ENCODE measurements at places on chromosomes 2 and 18.

DNA sequence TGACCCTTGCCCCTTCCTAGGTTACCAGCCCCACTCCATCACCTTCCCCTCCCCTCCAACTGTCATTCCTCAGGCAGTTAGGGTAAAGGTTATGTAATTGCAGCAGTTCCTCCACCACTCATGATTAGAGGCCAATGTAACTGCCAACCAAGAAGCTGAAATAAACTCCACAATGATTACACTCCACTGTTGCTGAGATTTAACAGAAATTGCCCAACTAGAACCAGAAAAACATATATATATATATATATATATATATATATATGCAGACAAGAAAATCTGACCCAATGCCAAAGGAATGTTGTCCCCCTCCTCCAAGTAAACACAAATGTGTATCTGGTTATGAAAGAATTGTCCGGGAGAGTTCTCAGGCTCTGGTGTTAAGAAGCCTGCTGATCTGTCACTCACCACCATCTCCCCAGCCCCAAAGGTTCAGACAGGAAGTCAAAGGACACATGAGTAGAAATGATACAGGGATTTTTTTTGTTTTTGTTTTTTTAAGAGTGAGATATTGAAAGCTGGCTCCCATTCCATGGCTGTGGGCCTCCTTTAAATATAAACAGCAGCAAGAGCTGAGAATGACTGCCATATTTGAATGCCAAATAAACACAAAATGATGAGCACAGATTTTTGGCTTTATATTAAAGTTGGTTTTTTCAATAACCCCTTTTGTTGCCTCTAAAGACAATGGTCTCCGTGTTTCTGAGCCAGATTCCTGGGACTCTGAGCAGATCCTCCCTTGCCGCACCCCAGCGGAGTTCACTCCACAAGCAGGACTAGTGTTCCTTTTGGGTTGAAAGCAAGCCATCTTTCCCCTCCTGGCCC lies 127.2 kb upstream of the MAPRE2 start:
- no peak for DNase-seq

DNA sequence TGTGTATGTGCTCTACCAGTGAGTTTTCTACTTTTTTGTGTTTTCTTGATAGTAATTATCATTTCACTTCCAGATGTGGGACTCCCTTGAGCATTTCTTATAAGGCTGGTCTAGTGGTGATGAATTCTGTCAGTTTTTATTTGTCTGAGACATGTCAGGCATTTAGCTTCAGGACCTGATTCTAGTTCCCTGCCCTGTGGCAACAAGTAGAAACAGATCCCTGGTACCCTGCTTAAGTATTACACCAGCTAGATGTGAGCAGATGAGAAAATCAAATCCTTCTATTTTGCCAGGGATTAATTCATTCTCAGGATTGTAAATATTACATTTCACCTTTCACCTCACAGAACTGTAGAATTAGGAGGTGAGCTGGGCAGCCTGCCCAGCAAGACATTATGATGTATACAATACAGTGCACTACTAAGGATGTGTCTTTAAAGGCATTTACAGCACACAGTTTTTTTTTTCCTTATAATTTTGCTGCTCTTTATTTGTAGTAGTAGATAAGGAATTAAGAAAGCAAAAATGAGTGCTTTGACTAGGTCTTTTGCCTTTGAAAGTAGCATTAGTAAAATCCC lies 35.1 kb downstream of the GALM start:
- no peak for DNase-seq

DNA sequence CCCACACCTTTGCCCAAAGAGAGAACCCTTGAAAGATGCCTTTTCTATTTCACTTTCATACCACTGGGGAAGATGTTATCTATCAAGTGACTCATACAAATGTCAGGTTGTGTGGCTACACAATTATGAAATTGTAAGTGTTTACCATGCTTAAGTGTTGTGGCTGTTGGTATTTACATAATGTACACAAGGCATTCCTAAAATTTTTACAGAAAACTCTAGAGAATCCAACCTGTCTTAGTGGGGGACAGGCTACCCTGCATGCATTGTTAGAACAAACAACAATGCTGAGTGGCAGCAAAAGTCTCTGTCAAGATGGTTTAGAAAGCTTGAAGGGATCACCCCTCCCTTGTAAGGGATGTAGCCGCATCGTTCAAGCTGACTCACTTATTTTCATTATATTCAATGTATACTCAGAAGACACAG lies 5.5 kb upstream of the MGAT4A start:
- no peak for DNase-seq

DNA sequence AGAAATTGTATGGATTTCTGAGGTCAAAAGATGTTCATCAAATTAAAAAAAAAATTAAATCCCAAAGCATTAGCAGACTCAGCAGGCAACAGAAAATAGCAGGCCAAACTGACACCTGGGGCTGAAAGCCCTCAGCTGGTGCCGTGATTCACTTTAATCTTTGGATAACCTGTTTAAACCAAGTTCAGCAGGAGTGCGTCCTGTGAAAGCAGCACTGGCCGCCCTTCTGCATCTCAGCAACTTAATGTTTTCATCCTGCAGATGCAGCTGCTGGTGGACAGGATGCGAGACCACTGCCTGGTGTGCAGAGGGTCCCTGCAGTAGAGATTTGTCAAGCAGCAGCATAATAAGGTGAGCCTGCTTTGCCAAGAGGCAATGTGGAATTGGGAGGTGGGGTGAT lies 41.2 kb downstream of the CCDC68 start:
- no peak for DNase-seq

- no peak for DNase-seq
These were observed 350.6 kb upstream of the VRK2 start for GRCh38 chr2:57696016-57696415.

DNA sequence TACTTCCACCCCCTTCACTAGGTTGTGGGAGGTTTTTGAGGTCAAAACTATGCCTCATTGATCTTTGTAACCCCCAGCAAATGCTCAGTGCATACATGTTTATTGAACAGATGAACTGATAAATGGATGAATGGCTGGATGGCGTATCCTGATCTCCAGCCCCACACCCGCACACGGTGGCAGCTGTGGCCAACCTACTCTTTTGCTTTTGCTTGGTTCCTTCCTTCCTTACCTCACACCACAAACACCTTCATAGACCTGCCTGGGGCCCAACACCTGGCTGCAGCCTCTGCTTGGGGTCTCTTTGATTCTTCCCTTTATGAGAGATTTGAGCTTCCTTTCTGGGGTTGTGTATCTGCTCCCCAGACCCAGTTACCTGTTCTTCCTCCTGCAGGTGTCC lies 25.9 kb downstream of the SPP2 start:
- no peak for DNase-seq
